ENCODE measurements at places on chromosomes 11 and 22.
A peak's percentile ranks its signal among the peaks of the same experiment; 100 is the strongest.

- H3K4me1 ChIP-seq = peaks cover 12% of the 10 kb centered on the region
- no peak overlapping the region for H3K27ac ChIP-seq
- no peak for DNase-seq
- no peaks in the 10 kb centered on the region for H3K36me3 ChIP-seq
Measured at GRCh38 chr11:65479184-65480145, 19.4 kb upstream of the MALAT1 start.

- peak overlapping the region; percentile 60 for H3K27ac ChIP-seq
- H3K4me3 ChIP-seq = peak overlapping the region; percentile 85
- H3K27me3 ChIP-seq = no peaks in the 10 kb centered on the region
Measured at GRCh38 chr22:37906364-37907008, 389 bp downstream of the MICALL1 start.

DNA sequence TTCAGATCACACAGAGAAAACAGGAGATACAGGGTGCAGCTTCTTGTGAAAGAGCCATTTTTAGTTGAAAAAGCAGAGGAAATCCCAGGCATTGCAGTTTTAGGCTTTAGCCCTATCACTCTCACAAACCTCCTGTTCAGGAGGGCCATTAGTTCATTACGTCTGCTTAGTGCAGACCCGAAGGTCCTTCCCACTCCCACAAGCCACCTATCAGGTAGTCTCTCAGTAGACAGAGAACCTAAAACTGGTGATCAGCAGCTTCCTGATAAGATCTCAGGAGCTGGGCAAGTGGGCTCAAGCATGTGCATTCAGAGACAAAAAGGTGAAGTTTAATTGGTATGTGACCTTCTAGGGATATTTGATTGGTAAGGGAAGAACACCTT, 4.3 kb downstream of the GLYAT start:
- no peak for DNase-seq
- no peak overlapping the region for H3K4me3 ChIP-seq
- no peak overlapping the region for H3K27ac ChIP-seq
- peaks cover 3% of the 10 kb centered on the region for H3K27me3 ChIP-seq
- H3K4me1 ChIP-seq = peaks cover 11% of the 10 kb centered on the region

- no peak overlapping the region for H3K27ac ChIP-seq
- H3K4me3 ChIP-seq = no peak overlapping the region
- no peaks in the 10 kb centered on the region for H3K27me3 ChIP-seq
- peaks cover 11% of the 10 kb centered on the region for H3K4me1 ChIP-seq
- peaks cover 11% of the 10 kb centered on the region for H3K36me3 ChIP-seq
Measured at GRCh38 chr22:24394254-24394653, 33.1 kb upstream of the ADORA2A start.

- peaks cover 30% of the 10 kb centered on the region for H3K4me1 ChIP-seq
- H3K27me3 ChIP-seq = no peaks in the 10 kb centered on the region
Measured at GRCh38 chr22:36399472-36399778, 11.7 kb upstream of the MYH9 start.

DNA sequence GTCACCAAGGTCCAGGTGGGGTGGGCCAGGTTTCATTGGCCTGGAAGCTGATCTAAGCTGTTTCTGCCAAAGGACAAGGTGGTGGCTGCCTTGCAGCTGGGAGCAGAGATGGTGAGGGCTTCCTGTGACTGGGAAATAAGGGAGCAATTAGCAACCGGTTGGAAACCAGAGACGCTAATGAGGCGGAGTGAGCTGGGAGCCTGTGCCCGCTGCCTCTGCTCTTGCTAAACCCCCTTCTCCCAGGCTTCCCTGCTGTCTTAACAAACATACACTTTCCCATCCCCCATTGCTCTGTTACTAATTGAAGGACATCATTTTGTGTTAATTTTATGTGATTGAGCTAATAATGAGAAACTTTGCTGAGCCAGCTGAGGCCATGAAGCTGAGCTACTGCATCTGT, 121.8 kb downstream of the INSC start:
- peaks cover 7% of the 10 kb centered on the region for H3K27me3 ChIP-seq
- no peak overlapping the region for H3K4me3 ChIP-seq
- H3K36me3 ChIP-seq = no peaks in the 10 kb centered on the region

- peaks cover 17% of the 10 kb centered on the region for H3K27me3 ChIP-seq
- no peak overlapping the region for H3K4me3 ChIP-seq
- no peak overlapping the region for H3K27ac ChIP-seq
Measured at GRCh38 chr22:35995772-35996171, 32.9 kb downstream of the RBFOX2 start.

GRCh38 chr22:42079319-42080251, at the start of gene SMDT1:
Gene SMDT1, plus strand, starts transcription at chr22:42079700. Its CDS starts 69 bp downstream, at chr22:42079769.
- no peaks in the 10 kb centered on the region for H3K27me3 ChIP-seq
- peak within 1 kb of the TSS; percentile 94 for H3K27ac ChIP-seq
- peaks cover 17% of the 10 kb centered on the region for H3K4me1 ChIP-seq
- peaks cover 9% of the 10 kb centered on the region for H3K36me3 ChIP-seq

DNA sequence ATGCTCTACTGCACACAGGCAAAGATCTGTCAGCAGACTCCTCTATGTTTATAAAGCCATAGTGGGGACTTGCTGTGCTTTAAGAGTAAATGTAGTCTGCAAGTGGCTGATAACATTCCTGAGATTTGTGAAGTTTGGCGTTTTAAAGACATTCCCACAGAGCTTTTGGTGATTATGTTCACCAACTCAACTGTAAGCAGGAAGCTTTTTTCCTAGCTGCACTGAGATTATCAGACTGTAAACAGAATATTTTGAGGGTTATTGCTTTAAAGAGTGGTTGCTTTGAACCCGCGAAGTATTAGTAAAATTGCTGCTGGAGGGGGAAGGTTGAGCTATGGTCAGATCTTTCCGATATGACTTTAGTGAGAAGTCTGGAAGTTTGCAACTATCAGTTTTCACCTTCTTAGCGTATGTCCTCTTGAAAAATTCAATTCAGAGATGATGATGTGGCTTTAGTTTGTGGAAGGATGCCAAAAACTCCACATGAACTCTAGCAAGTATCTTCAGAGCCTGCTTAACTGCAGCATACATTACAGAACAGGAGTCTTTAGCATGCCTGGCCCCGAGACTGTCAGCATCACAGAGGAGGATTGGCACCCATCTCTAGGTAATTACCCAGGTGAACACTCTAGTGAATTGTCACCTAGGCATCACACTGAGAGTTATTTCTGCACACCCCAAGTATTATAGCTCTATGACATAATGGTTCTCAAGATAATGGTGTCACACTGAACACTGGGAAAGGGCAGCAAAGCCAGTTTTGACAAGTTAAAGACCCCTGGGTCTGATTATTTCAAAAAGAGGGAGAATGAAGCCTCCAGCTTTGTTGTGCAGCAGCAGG, 89.9 kb downstream of the MTNR1B start:
- no peak overlapping the region for H3K4me3 ChIP-seq
- DNase-seq = no peak
- no peaks in the 10 kb centered on the region for H3K36me3 ChIP-seq
- H3K27ac ChIP-seq = no peak overlapping the region

DNA sequence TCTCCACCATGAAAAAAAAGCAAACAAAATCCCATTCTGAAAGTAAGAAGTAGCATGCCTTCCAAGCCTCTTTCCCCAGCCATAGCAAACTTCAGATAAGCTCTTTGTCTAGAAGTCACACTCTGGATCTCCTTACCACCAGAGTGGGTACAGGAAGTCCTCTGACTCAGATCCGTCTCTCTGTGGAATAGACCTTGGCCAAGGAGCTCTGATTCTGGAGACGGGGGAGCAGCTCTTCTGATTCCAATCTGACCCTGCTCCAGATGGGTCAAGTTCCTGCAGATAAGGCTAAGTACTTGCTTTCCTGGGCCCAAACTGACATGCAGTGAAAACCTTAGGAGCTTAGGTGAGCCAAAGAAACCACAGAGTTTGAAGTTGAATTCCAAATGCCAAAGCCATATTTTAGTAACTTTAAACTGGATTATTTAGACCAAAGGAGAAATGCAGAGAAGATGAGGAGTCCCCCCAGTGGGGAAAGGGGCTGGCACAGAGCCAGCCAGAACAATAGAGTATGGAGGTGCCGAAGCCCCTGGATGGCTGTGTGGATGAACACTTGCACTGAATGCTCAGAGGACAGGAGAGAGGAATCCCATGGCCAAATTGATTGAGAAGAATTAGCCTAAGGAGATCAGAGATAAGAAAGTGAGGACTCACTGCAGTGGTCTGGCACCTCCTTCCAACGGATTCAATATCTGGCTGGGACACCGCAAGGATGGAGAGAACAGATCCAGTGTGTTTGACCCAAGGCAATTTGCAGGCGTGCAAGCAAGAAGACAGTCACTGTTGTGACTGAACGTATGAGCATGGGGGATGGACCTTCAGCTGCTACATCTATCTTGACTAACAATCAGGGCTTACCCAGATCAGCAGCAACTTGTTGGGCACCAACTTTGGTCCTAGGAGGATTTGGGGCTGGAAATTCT, 54.9 kb downstream of the ENDOD1 start:
- H3K4me3 ChIP-seq = no peak overlapping the region
- no peak for DNase-seq
- H3K36me3 ChIP-seq = no peaks in the 10 kb centered on the region
- no peaks in the 10 kb centered on the region for H3K4me1 ChIP-seq

DNA sequence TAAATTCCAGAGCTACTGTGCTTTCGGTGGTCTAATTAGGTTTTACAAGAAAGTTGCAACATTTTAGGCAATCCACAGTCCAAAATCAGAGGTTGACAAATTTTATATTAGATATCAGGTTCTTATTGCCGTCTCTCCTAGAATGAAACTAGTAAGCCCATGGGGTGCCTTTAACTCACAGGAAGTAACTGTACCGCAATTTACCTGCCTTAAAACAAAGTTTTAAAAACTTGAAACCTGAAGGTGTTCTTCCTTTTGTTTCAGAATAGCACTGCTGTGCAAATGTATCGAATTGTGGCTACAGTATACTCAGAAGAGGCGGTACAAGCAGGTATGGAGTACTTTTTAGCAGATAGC, 77.2 kb downstream of the PISD start:
- peaks cover 7% of the 10 kb centered on the region for H3K4me1 ChIP-seq
- no peak overlapping the region for H3K4me3 ChIP-seq
- peaks cover 32% of the 10 kb centered on the region for H3K36me3 ChIP-seq
- no peaks in the 10 kb centered on the region for H3K27me3 ChIP-seq
- peak overlapping the region; percentile 35 for H3K27ac ChIP-seq

GRCh38 chr11:86360775-86361395, 13.8 kb upstream of the CCDC81 start:
- peaks cover 1% of the 10 kb centered on the region for H3K27me3 ChIP-seq
- no peaks in the 10 kb centered on the region for H3K4me1 ChIP-seq
- H3K27ac ChIP-seq = no peak overlapping the region
- no peak overlapping the region for H3K4me3 ChIP-seq
- DNase-seq = no peak

Measured in memory B cell (primary cell).